Activated gamma-delta T cell treated with anti-CD3 and anti-CD28 coated beads, Interleukin-2, amount 50 U/mL, for 16 hours (primary cell): ENCODE measurements at places on chromosomes 2 and 18.
A peak's percentile ranks its signal among the peaks of the same experiment; 100 is the strongest.

- DNase-seq, result no peak
These were observed 32.7 kb upstream of the RUFY4 start for GRCh38 chr2:218036371-218036770.

- DNase-seq, result no peak
These were observed 965 bp downstream of the SIX3 start for GRCh38 chr2:44942304-44943030.

DNA sequence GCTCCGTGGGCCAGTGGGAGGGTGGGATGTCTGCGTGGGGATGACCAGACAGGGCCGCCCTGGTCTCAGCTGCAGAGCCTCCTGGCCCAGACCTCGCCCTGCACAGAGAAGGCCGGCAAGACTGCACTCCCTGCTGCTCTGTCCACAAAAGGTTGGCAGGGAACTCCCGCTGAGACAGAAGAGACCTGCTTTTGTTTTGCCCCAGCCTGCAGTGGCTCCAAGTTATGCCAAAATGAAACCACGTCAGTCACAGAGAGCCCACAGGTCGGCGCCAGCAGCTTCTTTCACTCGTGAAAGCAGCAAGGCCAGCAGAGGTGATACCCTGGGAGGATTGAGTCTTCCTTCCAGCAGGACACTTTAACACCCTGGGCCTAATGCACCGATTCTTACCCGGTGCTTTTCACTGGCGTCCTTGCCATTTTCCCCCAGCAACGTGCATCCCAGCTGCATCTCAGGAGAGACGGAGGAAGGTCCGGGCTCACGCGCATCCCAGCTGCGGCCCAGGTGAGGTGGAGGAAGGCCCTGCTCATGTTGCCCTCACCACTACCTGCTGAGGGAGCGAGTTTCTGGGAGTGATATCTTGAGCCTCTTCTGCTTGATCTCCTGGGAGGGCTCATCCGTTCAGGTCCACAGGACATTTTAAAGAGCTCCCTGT is 22.1 kb upstream of the CTDP1 start:
- DNase-seq, result no peak

- DNase-seq, result no peak
These were observed 141.1 kb downstream of the NDUFA10 start for GRCh38 chr2:239884051-239884405.

- DNase-seq, result no peak
These were observed 3.5 kb downstream of the NOL10 start for GRCh38 chr2:10686176-10686730.

DNA sequence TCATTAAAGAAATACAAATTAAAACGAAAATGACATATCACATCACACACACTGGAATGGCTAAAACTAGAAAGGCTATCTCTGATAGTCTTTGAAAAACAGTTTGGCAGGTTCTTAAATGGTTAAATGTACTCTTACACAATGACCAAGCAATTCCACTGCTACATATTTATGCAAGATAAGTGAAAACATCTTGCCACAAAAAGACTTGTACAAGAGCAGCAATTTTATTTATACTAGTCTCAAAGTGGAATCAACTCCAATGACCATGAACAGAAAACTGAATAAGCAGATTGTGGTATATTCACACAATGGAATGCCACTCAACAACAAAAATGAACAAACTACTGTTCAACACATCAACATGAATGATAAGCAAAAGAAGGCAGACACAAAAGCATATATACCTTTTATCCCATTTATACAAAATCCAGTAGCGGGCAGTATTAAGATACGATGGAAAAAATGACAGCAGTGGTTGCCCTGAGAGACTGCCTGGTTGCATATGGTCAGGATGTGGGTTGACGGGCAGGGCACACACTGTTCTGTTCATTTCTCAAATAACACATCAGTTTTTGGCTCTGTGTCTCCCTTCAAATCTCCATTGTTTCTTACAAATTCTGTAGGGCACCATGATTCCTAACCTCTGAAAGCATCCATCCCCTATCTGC is 25.4 kb downstream of the SP100 start:
- DNase-seq, result peak; percentile 26

- no peak for DNase-seq
These were observed 40.0 kb downstream of the CCDC102B start for GRCh38 chr18:68837665-68838451.

- no peak for DNase-seq
These were observed 4.1 kb downstream of the NEMP2 start for GRCh38 chr2:190530248-190530900.
